ENCODE measurements at places on chromosomes 16 and 17. TPM values are rescaled to one million over a fixed set of nuclear protein-coding genes. Genes with fewer than 3 reads are reported as not detected.

The ABCC3 gene
- total RNA-seq = 250 TPM

The FAM171A2 gene
- total RNA-seq = 2.7 TPM

The AOC3 gene
- total RNA-seq = 0.17 TPM

The CCDC154 gene
- total RNA-seq = not detected

The FMNL1 gene
- 7.5 TPM for total RNA-seq

The ORC6 gene
- total RNA-seq = 2.4 TPM

The ARL5C gene
- total RNA-seq = not detected

The KLHL10 gene
- total RNA-seq = 0.15 TPM

The NOTUM gene
- total RNA-seq = 0.05 TPM

The KCNH4 gene
- not detected for total RNA-seq

The FOXF1 gene
- total RNA-seq = not detected

The ATF7IP2 gene
- 9.9 TPM for total RNA-seq

The CBFA2T3 gene
- total RNA-seq = not detected

The RASD1 gene
- 154 TPM for total RNA-seq

The ANKRD13B gene
- 3.1 TPM for total RNA-seq

The CCL4 gene
- not detected for total RNA-seq

The ITGB3 gene
- total RNA-seq = 506 TPM

The PMP22 gene
- 3.1 TPM for total RNA-seq

The LONP2 gene
- total RNA-seq = 96.0 TPM

The MYH8 gene
- not detected for total RNA-seq

The SMTNL2 gene
- total RNA-seq = 16.1 TPM

The SOX9 gene
- 7.1 TPM for total RNA-seq

The PRR15L gene
- 6.9 TPM for total RNA-seq

The SMIM22 gene
- total RNA-seq = 16.7 TPM

The FOXN1 gene
- total RNA-seq = not detected

The SLC5A11 gene
- total RNA-seq = not detected

The NOL3 gene
- total RNA-seq = 27.1 TPM

The RAI1 gene
- 9.9 TPM for total RNA-seq

The TBC1D3B gene
- 2.3 TPM for total RNA-seq

The GRAP gene
- total RNA-seq = 0.15 TPM

The ZNF385C gene
- total RNA-seq = 0.10 TPM

The OR2C1 gene
- not detected for total RNA-seq

The NT5M gene
- not detected for total RNA-seq

The ADAMTS18 gene
- 0.10 TPM for total RNA-seq

The GRIN2C gene
- total RNA-seq = not detected

The CLEC10A gene
- not detected for total RNA-seq

The FBXW10 gene
- total RNA-seq = not detected

The ENKD1 gene
- total RNA-seq = 22.8 TPM

The HLF gene
- 1.9 TPM for total RNA-seq

The GRAPL gene
- total RNA-seq = 0.10 TPM

The NOXO1 gene
- 0.87 TPM for total RNA-seq

The RAPGEFL1 gene
- 1.8 TPM for total RNA-seq

The C1QBP gene
- 289 TPM for total RNA-seq

The TPPP3 gene
- 0.10 TPM for total RNA-seq

The HEATR9 gene
- not detected for total RNA-seq

The MRPL27 gene
- total RNA-seq = 69.3 TPM

The TGFB1I1 gene
- total RNA-seq = 31.4 TPM

The CMTM2 gene
- total RNA-seq = not detected

The APOBR gene
- 0.05 TPM for total RNA-seq

The RHBDL3 gene
- not detected for total RNA-seq

The FGF11 gene
- 10.7 TPM for total RNA-seq

The PIMREG gene
- total RNA-seq = 17.2 TPM

The HID1 gene
- total RNA-seq = 6.9 TPM

The BOLA2B gene
- total RNA-seq = 299 TPM

The TNFRSF12A gene
- 480 TPM for total RNA-seq

The TMED6 gene
- total RNA-seq = 0.87 TPM

The CHST6 gene
- 1.1 TPM for total RNA-seq

The TAT gene
- total RNA-seq = not detected

Measured in renal cortical epithelial cell (primary cell).